ENCODE measurements at places on chromosomes 11 and 22.

GRCh38 chr11:57742087-57742452, 779 bp downstream of the SELENOH start:
- DNase-seq: no peak

DNA sequence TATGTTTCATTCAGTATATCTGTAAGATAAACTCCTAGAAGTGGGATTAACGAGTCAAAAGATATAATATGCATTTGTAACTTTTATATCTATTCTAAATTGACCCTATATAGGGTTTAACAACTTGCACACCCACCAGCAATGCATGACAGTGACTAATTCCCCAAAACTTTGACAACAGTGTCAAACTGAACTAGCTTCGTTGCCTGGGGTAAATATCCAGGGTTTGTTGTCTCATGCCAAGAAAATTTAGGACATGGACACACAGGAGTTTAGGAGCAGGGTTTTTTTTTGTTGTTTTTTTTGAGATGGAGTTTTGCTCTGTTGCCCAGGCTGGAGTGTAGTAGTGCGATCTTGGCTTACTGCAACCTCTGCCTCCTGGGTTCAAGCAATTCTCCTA, 5.1 kb downstream of the SNU13 start:
- DNase-seq: peak; percentile 50

DNA sequence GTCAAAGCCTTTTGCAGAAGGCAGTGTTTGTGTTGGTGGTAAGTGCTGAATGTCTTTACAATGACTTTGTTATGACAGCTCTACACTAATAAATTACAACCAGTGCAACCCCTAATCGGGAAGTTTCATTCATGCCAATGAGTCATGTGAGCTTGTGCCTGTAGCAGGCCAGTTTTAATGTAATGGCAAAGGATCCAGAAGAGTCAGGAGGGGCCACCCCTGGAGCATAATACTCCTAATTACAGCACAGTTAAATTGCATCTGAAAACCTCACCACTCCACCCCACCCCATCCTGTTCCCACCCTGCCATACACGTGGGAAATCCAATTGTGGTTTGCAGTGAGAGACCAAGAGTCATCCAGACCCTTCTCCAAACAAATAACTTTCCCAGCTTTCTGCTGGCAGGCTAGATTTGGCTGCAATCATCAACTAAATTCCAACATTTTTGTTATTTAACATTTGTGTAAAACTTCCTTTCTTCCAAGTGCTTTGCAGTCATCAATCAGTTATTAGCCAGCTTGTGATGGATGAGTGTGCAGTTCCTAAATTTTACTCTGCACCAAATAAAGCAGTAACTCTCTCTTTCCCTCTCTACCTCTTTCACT, 277.3 kb upstream of the FAT3 start:
- DNase-seq: no peak

DNA sequence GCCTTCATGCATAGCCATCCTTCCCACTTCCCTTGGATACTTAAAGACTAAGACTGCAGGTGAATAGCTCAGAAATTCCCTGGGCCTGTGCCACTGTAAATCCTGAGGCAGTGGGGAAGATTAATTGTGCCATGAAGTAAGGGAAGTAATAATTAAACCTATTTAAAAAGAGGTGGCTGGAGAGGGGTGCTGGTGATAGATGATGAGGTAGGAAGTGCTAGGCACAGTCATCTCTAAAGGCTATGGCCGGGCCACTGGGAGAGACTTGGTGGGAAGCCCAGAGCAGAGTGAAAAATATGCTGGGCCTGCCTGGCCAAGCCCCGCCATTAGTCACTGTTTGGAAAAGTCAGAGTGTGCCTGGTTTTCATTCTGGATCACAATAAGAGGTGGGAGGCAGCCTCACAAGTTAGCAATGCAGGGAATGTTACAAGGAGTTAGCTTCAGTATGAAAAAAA, 197.2 kb upstream of the PITPNB start:
- peak; percentile 10 for DNase-seq

DNA sequence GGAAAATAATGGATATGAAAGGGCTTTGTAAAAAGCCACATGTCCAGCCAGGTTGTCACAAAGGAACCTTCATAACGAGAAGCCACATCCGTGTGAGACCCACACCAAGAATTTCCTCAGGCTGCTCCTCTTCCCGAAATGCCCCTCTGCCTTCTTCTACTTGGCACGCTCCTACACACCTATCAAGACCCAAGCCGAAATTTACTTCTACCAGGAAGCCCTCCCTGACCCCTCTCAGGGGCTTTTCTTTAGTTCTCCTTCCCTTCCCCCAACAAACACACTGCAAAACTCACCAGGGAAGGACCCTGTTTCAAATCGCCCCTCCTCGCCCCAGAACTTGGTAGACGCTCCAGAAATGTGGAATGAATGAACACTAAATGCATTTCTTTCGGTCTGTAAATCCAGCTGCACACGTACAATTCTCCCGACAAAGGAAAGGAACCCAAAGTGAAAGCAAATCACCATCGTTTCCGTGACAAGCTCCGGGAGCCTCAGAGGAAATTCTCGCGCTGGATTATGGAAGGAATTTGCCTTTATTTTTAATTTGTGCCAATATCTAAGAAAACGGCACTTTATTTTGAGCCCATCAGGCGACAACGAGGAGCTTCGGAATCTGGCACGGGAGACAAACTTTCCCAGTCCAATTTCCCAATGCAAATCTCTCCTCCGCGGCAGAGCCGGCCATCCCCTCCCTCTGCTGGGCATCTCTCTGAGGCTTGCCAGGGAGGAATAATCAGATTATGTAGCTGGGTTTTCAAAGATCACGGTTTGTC, 13.2 kb upstream of the SHISAL1 start:
- DNase-seq: no peak

- DNase-seq: no peak
Observed at GRCh38 chr11:45457649-45458048, 171.5 kb upstream of the SYT13 start.

GRCh38 chr11:33773404-33773986, 825 bp downstream of the FBXO3 start:
- DNase-seq: peak; percentile 47

- peak; percentile 75 for DNase-seq
Observed at GRCh38 chr11:85827748-85828639, 17.1 kb upstream of the SYTL2 start.

- DNase-seq: no peak
Observed at GRCh38 chr11:85137597-85137996, 489.5 kb downstream of the DLG2 start.

- DNase-seq: no peak
Observed at GRCh38 chr11:110763249-110764011, 51.2 kb upstream of the ARHGAP20 start.

DNA sequence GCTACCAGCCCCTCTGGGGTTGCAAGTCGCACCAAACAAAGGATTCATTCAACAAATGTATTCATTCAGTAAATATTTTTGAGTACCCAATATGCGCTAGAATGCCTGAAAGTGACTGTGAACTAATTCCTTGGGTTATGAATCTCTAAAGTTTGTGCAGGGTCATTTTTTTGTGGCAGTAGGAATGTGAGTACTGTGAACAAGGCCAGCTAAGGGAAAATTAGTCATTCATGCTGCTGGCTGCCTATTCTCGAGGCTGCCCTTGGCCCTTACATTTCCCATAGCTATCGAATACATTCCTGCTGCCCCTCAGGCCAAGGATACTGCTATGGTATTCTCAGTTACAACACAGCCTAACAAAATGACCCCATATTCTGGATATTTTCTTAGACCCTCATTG, 141.6 kb downstream of the TRPC6 start:
- no peak for DNase-seq
